ENCODE measurements at places on chromosomes 6 and 20.

DNA sequence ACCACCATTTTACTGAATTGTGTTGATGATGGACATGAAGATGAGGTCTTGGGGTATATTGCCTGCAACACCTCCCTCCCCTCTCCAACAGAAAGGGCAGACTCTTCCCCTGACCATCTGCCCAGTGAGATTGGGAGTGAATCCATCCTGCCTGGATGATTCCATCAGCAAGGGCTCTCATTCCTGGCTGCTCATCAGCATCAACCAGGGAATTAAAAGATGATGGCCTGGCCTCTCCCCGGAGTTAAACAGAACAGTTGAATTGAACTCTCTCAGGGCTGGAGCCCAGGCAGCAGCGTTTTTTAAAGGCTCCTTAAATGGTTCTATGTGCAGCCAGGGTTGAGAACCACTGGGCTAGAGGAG, 14.6 kb upstream of the MRPS18A start:
- no peak for DNase-seq

GRCh38 chr6:88722686-88723085, 240.7 kb downstream of the RNGTT start:
- no peak for DNase-seq

- no peak for DNase-seq
Observed at GRCh38 chr6:39214846-39215639, 14.2 kb downstream of the KCNK5 start.

GRCh38 chr6:16223362-16223761, 15.0 kb upstream of the GMPR start:
- DNase-seq: no peak

DNA sequence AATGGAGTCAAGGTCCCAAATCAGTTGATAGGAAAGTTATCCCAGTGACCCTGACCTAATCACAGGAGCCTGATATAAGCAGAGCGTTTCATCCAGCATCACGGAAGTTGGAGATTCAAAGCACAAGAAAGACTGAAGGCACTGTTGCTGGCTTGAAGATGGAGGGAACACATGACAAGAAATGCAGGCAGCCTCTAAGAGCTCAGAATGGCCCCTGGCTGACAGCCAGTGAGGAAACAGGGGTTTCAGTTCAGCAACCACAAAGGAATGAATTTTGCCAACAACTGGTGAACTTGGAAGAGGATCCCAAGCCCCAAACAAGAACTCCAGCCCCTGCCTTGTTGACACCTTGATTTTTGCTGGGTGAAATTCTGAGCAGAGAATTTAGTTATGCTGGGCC, 778.5 kb downstream of the MAFB start:
- DNase-seq: no peak

DNA sequence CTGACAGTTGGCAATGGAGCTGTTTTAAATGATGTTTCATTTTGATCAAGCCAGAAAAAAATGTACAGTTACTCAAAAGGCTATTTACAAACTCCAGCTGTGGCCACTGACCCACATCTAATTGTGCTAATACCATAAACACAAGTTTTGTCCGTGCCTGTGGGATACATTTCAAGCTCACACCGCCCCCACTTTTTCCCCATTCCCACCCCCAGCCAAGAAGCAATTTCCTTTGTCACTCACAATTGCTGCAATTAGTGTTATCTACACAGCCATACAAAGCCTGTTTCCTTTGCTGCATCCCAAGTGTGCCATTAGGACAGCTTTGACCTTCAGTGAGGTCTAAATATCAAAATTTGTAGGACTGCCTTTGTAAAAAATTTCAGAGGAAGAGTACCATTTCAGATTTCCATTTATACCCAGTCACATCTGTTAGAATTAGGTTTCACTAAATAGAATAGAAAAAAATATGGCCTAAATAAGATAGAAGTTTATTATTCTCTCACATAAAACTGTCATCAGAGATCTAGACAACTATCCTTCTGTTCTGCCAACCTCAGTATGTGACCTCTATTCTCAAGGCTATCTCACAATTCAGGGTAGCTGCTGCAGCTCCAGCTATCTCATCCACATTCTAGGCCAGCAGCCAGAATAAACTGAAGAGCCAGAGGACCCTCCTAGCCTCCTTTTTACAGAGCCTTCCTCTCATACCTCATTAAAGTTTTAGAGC, 202.6 kb downstream of the NFATC2 start:
- DNase-seq: no peak

DNA sequence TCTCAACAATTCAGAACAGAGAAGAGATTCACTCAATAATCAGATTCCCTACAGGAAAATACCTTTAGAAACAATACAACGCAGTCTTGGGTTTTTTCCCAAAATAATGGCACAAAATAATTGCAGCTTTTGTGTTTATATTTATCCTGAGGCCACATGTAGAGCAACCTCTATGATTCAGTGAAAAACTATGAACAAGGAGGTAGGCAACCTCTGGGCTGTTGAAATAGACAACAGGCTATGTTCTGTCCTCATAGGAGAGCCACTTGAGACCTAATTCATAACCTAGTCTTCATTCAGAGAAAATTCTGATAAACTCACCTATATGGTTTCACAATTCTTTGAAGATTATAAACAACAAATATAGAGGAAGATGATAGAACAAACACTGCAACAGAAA, 118.3 kb downstream of the KHDC1L start:
- DNase-seq: no peak

DNA sequence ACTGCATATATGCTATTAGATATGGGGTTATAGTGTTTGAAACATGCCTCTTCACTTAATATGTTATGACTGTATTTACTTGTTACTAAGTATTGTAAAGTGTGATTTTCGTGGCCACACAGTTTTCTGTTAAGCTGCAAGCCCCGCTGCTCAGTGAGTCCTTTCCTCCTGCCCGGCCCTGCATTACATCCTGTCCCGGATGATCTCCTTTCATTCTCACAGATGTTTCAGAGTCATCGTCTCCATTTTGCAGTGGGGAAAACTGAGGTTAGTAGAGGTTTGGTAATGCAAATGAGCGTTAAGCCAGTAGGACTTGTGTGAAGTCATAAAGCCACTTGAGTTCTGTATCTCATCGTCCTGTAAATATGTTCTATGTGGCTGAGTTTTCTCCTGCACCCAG, 155.5 kb downstream of the CFAP61 start:
- no peak for DNase-seq

- DNase-seq: no peak
Observed at GRCh38 chr6:44495036-44495901, 107.8 kb downstream of the CDC5L start.

- DNase-seq: no peak
Observed at GRCh38 chr6:43861212-43861894, 91.3 kb downstream of the VEGFA start.

DNA sequence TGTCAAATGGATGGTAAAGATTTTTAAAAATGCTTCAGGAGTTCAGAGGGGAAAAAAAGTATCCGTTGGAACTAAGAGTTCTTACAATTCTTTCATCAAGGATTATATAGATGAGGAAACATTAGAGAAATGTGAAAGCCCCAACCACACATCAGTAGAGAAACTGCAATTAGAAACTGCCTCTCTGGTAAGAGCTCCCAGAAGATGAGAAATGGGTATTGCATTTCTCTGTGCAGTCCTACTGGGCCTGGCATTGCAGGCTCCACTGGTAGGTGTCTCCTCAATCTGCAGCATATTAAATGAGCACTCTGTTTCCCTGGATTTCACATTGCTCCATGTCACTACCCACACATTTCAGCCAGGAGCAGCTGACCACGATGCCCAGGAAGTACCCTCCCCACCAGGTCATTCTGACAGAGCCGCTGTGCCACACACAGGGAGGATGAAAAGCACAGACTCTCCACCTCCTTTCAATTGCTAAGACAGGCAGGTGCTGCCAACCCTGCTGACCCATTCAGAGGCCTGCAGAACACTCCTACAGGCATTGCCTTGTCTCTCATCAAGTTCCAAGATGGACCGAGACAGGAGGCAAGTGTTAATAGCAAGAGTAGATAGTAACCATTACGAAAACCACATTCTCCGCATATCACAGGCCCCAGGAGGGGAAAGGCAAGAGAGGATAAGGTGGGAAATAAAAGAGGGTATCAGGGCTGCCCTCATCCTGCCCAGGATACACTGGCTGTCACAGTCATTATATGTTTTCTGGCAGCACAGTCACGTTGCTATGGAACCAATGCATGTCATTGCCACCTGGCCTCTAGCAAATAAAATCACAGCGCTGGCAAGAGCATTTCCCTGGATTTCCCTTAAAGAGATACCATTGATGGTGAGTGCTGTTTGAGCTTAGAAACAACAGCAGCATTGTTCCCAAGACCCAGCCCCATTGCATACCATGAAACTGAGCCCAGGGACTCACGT, 241.7 kb downstream of the ATXN1 start:
- DNase-seq: no peak

- DNase-seq: no peak
Observed at GRCh38 chr20:63652192-63652980, 838 bp downstream of the STMN3 start.

- DNase-seq: no peak
Observed at GRCh38 chr20:11338496-11339306, 579.0 kb upstream of the BTBD3 start.

- no peak for DNase-seq
Observed at GRCh38 chr6:15522856-15523529, 139.8 kb downstream of the DTNBP1 start.

- no peak for DNase-seq
Observed at GRCh38 chr6:155186052-155186658, 77.7 kb upstream of the CLDN20 start.

- no peak for DNase-seq
Observed at GRCh38 chr6:47086051-47086770, 44.1 kb upstream of the ADGRF1 start.

Measured in AML-193 (cell line).